ENCODE measurements at places on chromosomes 1 and 21.

- DNase-seq, result no peak
These were observed 10.7 kb downstream of the ATP1A4 start for GRCh38 chr1:160161965-160162705.

- DNase-seq, result no peak
These were observed 3.6 kb downstream of the OTUD7B start for GRCh38 chr1:150006881-150007421.

DNA sequence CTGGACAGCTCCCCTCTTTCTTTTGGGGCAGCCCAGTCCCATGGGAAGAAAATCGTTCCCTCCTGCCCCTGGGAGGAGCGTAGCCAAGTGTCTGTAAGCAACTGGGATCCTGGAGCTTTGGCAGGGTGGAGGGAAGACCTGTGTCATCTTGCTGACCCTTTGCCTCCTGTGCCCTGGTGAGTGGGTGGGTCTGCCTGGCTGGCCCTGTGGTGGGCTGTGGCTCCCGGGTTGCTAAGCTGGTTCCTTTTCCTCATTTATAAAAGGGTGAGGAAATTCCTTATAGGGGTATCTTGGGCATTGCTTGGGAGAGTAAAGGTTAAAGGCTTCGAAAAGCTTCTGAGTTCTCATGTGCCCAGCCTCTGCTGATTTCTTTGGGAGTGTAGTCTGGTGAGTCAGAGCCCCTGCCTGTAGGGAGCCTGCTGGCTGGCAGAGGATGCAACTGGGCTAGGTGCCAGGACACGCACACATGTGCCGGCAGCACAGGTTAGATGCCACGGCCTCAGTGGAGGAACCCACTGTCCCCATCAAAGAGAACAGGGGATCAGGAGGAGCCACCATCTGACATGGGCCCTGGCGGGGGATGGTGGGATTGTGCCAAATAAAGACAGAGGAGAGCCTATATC lies 85.2 kb downstream of the ARHGEF10L start:
- DNase-seq, result no peak

DNA sequence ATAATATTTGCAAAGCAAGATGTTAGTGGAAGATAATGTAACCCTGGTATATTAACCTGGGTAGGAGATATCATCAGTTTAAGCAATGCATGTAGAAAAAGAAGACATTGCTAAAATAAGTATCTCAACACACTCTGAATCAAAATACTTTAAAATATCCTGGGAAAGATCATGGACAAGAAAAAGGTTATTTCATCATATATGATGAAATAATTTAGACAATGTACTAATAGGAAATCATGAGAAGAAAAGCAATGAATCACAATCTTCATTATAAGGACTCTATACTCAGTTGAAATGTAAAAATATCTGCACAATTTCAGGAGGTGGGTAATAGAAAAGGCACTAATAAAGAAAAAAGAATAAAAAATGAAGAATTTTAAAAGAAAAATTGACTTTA lies 158.8 kb downstream of the KCNT2 start:
- DNase-seq, result no peak

GRCh38 chr1:55305735-55306134 lies 90.6 kb upstream of the USP24 start:
- DNase-seq, result no peak

- no peak for DNase-seq
These were observed 5.5 kb upstream of the RNF223 start for GRCh38 chr1:1079408-1080121.

GRCh38 chr21:44599264-44600029 lies 950 bp upstream of the KRTAP10-7 start:
- no peak for DNase-seq

- peak; percentile 26 for DNase-seq
These were observed 134.6 kb downstream of the HUNK start for GRCh38 chr21:32007456-32007855.

GRCh38 chr1:234843946-234844345 lies 234.0 kb upstream of the IRF2BP2 start:
- no peak for DNase-seq

DNA sequence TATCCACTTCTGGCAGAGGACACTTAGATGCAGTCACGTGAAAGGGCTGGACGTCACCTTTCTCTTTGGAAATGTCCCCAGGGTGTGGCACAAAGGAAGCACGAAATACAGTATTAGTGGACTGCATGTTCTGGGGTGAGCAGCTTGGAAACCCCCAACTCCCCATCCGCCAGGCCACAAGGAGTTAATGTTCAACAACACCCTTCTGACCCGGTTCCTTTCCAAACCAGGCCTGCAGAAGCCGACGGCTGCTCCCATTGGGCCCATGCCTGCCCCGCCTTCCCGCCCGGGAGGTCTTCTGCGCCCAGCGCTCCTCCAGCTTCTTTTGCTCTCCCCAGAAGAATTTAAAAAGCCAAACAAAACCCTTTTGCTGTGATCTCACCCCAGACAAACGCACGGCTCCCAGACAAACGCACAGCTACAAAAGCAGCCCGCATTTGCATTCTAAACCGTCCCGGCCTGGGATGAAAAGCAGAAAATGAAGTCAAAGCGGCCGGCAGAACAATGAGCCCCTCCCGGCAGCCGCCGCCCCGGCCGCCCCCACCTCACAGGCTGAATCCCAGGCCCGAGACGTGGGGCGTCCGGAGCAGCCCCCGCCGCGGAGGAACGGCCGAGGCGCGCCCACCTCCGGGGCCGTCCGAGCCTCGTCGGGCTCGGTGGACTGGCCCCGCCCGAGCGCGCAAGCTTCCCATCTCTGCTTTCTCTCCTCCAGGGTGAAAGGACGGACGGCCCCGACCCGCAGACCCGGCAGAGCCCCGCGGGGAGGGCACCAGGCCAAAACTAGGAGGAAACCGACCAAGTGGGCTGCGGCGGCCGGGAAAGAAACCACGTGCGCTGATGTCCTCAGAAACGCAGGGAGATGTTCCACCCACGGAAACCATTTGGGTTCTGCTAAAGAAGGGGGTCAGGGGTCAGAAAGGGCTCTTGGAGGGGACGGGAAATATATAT lies 101.9 kb downstream of the PLPP3 start:
- DNase-seq, result no peak

DNA sequence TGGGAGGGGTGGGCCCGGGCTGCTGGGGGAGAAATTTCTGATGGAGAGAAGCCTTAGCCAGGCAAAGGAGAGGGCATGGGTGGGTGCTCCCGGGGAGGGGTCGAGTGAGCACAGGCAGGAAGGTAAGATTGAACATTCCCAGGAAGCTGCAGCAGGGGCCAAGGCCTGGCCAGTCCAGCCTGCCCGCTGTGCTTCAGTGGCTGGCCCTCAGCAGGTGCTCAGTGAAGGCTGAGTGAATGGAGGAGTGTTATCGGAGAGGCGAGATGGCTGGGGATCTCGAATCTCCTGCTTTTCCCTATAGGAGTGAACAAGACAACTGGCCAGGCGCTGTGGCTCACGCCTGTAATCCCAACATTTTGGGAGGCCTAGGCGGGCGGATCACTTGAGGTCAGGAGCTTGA lies 20.9 kb downstream of the SPSB1 start:
- DNase-seq, result no peak

DNA sequence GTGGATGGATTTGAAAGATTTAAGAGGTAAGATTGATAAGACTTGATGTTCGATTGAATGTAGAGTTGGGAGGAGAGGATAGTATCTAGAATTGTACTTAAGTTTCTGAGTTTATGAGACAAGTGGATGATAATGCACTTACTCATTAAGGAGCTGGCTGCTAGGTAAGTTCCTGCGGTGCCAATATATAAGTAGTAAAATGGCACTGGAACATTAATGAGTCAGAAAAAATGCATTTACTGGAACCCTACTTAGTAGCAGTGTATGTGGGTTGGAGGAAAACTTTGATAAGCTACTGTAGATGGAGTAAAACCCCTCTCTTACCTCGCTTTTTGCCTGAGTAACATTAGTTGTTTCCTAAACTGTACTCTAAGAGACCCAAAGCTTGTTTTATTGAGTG lies 68.2 kb downstream of the ZFYVE9 start:
- DNase-seq, result no peak

All from GOT3 (cell line).